Trophoblast cell (in vitro differentiated cells and primary cell): ENCODE measurements at places on chromosomes 5 and 9.

DNA sequence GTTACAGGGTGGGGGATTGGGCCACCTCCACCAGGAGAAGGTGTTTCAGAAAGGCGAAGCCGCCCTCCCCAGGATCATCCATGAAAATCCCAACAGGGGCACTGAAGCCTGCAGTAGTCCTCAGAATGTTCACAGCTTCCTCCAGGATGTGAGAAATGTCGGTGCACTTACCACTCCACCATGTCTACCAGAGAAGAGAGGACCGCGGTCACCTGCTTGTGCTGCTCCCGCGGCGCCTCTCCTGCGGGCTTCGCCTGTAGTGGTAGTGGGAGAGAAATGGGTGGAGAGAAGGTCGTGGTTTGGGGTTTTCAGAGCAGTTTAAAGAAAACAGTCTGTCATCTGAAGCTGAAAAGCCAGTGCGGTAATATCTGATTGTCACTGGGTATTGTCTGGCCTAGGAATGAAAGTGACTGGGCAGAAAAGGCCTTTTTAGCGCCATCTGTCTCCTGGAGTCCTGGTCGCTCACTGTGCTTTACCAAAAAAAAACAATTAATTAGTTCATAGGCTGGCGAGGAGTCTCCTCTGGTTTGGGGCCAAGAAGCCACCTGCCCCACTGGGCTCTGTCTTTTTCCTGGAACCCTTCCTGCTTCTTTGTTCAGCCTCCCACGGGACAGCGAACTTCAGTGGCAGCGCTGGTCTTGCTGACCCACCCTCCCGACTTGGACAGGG is 23.0 kb upstream of the PPP1R26 start:
- no peak for DNase-seq

GRCh38 chr9:124500028-124500795 is 7.0 kb downstream of the NR5A1 start:
- peak; percentile 12 for DNase-seq

DNA sequence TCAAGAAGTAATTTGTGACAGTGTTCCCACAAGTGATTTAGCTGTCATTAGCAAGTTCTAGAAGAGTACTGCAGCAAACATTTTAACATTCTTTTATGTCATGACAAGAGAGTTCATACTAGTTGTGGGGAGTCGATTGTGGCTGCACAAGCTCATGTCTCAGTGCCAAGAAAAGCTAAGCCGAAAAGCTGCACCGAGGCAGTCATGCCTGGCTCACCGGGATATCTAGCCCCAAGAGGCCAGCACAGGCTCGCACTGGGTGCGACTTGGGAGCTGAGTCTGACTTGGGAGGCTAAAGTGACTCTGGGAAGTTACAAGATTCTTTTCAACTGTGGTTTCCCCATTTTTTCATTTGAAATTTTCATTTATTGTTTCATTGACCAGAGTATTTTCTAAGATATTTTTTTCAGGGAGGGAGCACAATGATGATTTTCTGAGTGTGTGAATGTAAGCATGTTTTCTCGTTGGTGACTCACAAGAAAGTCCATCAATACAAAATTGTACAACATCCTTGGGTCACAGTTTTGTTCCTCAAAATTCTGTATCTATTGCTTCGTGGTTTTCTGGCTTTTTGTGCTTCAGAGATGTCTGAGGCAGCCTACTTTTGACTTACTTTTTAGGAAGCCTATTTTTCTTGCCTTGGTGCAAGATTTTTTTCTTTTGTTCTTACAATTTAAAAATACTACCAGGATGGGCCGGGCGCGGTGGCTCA is 18.7 kb downstream of the CAST start:
- DNase-seq = no peak

DNA sequence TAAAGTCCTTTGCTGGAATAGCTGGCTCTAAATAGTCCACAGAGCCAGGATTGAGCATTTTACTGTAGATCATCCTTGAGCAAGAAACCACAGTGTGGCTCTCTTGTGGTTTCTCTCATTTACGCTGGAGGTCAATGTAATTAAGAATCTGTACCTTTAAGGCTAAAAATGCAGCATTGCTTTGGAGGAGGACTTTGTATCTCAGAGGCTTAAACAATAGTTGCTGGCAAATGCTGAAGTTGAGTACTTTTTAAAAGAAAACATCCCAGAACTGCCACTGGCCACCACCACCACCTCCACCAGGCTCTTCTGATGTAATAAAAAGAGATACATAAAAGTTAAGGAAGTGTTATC is 177.3 kb upstream of the ADAMTSL1 start:
- no peak for DNase-seq

GRCh38 chr5:170338933-170339779 is 41.6 kb upstream of the LCP2 start:
- DNase-seq = peak; percentile 40

GRCh38 chr5:90472783-90473395 is 1.7 kb downstream of the MBLAC2 start:
- peak; percentile 23 for DNase-seq

GRCh38 chr5:129748913-129749880 is 1.3 kb downstream of the MINAR2 start:
- DNase-seq = no peak

- DNase-seq = no peak
These were observed 83.6 kb upstream of the PITX1 start for GRCh38 chr5:135117590-135117989.

DNA sequence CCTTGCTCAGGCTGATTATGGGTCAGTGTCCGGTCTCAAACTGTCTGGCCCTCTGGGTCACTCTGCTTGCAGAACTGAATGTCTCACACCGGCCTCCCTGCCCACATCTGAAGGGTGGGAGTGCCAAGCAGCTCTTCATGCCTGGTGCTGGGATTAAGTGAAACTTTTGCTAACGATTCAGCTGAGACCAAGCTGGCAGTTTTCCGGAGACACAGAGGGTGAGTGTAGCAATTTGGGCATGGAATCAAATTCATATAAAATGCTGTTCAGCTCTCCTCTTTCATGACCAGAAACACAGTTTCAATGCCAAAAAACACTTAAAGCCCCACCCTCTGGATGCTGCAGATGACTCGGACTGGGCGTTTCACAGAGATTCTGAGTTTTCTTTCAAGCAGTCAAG is 207.5 kb downstream of the NXNL2 start:
- DNase-seq = no peak

DNA sequence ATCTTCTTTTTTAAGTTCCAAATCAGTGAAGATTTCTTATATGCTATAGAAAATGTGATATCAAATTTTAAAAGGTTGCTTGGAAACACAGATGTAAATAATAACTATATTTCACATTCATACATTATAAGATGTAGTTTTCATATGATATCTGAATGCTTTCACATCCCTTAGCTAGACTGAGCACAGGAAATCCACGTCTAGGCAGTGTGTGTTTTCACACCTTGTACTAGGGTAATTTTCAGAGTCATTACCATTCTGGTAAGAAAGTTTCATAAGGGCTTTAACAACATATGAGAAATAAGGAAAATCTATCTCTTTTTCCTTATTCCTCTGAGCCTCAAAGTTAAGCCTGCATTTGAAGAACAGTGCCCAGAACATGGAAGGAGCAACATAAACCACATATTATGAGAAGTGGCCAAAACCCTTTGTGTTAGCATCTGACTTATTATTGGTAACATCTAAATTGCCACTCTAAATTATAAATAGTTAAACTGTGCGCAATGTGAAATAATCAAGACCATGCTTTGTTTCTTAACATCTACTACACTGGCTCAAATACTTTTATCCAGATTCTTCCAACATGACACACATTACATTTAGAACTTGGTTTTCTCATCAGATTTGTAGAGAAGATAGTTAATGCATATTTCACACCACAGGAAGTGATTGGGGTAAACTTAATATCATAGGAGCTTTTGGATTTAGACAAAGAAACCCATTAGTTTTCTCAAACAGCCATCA is 113.3 kb downstream of the PPP2R2B start:
- DNase-seq = no peak

DNA sequence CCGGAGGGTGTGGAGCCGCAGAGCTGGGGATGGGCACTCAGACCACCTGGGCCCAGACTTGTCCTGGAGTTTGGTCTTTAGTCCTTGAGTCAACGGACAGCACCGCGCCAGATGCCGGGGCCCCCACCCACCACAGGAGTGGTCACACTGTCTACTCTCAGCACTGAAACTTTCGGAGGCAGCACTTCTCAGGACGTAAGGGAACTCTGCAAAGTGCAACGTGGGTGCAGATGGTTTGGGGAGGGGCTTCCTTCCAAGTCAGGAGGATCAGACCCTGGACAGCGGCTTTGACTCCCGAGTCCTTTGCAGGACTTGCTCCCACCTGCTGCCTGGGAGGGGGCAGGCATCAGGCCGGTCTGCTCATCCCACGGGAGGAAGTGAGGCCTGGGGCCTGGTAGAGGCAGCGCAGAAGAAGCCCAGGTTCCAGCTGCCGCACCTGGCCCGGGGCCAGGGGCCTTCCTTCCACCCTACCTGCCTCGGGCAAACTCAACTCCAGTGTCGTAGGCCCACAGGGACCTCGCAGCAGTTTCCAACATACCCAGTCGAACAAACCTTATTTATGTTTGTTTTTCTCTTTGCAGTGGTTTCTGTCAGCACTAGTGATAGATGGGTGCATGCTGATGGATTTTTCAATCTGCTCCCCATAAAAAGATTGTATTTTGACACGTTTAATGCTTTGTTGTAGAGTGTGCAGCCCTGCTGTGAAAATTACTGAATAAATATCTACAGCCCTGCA is 149.8 kb upstream of the PPP1R26 start:
- no peak for DNase-seq

DNA sequence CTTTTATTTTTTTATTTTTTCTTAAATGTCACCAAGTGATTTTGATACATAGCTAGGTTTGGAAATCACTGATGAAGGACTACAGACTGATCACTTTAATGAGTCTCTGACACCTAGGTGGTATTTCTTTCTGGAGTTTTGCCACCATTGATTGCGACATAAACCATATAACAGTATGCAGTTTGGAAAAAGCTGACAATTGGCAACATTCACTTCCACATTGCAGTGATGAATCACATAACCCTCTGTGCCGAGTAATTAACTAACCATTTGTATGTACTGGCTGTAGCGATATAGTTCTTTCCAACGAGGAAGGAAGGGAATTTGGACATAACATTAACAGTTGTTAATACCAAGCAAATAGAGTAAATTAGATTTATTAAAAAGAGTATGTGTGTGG is 222.9 kb upstream of the EFNA5 start:
- DNase-seq = peak; percentile 42

DNA sequence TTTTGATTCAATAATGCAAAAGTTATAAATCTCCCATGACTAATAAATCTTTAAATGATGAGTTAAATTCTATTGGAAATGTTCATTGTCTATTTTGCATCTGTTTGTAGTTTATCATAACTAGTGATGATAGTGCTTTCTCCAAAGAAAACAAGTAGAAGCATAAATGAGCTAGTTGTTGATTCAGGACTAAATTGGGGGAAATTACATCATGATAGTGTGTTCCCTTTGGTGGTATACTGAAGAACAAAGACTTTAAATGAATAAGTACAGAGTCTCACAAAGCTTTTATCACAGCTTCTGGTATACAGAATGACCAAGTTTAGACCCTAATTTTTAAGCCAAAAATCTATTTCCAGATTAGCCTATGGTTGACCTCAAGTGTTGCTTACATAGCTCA is 173.8 kb downstream of the MCTP1 start:
- no peak for DNase-seq
